ENCODE measurements at places on chromosomes 1 and 21.

DNA sequence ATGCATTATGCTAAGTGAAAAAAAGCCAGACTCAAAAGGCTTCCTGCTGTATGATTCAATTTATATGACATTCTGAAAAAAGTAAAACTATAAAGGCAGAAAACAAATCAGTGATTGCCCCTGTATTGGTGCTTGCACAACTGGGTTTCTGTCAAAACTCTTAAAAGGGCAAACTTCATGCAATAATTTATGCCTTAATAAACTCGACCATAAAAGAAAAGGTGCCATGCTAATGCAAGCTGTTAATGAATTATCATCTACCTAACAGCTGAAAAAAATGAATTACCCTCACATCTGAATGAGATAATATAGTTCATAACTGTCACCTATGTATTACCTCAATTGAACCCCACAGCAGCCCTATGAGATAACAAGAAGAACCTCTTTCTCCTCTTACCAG, 120.8 kb upstream of the ATP1A1 start:
- no peak for DNase-seq

GRCh38 chr1:68379085-68379478, 70.7 kb downstream of the RPE65 start:
- no peak for DNase-seq

DNA sequence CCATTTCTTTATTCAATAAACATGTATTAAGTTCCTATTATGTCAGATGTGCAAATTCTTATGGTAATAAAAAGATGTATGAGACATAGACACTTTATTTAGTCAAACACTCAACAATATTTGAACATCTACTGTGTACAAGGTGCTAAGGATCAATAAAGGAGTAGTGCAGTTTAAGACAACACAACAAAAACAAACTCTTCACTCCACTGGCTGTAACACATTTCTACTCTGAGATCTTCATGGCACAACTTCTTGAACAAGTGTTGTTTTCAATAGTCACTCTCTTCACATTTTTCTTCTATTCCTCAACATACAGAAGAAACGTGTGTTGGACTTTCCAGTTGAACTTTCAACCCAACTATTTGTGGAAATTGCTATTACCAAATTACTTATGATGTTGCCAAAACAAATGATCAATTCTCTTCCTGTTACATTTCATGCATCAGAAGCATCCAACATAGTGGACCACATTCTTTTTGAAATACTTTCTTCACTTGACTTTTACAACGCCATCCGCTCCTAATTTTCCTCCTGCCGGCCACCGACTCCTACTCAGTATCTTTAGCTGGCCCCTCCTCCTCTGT, 25.4 kb downstream of the HSD3B1 start:
- DNase-seq, result no peak

DNA sequence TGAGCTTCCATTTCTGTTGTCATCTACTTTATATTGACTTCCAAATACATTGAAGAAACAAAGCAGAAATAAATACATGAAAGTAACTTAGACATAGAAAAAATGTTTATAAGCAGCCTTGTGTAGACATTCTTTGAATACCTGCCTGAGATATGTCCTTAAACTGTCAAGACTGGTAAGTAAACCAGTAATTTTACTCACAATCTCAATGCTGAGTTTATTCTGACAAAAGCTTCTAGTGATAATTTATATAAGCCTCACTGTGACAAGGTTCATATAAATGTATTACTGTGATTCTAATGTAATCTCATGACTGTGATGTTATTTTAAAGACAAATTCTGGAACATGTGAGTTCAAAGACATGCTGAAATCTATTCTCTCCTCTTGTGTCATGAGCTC, 516.7 kb upstream of the B3GALT2 start:
- DNase-seq, result no peak

GRCh38 chr1:230591678-230592077, 50.6 kb upstream of the COG2 start:
- DNase-seq, result no peak

- DNase-seq, result peak; percentile 80
These were observed 7.0 kb upstream of the TRIT1 start for GRCh38 chr1:39890273-39890672.

GRCh38 chr1:2930913-2931723, 90.1 kb upstream of the ACTRT2 start:
- no peak for DNase-seq

DNA sequence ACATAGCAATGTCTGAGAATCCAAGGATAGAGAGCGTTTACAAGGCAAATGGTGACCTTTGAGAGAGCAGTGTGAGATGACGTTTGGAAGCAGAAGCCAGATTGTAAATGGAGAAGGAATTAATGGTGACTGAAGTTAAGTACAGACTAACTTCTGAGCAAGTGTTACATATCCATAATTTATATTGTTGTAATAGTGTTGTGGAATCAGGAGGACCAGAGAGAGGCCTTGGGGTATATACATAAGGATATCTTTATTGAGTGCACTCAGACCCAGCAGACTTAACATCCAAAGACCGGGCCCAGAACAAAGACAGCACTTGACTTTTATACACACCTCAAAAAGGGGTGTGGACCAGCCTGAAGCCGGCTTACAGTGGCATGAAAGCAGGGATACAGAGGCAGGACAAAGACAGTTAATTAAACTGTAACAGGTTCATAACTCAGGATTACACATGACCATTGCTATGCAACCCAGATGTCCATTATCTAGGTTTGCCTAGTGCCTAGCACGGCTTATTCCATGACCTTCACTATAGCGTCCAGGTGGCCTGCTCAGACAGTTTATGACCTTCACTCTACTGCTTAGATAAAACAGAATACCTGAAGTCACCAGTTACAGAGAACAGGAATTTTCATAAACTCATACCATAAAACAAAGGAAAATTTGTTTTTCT, 2.7 kb upstream of the MGST3 start:
- no peak for DNase-seq

- no peak for DNase-seq
These were observed 38.0 kb upstream of the HLX start for GRCh38 chr1:220841293-220841692.

DNA sequence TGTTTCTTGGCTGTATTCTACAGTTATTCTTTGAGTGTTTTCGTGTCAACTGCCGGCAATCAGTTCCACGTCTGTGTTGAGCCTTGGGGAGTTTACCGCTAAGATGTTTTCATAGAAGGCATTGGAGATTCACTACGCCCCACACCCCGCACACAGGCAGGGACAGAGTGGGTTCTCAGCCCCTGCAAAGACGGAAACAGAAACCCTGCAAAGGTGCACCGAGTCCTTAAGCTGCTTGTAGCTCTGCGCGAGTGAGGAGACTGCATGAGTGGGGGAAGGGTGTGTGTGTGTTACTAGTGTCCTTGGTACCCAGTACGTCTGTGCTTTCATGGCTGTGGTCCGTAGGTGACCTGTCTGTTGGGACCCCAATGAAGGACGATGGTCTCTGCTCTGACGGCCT, 1.9 kb downstream of the LHX4 start:
- DNase-seq, result no peak

DNA sequence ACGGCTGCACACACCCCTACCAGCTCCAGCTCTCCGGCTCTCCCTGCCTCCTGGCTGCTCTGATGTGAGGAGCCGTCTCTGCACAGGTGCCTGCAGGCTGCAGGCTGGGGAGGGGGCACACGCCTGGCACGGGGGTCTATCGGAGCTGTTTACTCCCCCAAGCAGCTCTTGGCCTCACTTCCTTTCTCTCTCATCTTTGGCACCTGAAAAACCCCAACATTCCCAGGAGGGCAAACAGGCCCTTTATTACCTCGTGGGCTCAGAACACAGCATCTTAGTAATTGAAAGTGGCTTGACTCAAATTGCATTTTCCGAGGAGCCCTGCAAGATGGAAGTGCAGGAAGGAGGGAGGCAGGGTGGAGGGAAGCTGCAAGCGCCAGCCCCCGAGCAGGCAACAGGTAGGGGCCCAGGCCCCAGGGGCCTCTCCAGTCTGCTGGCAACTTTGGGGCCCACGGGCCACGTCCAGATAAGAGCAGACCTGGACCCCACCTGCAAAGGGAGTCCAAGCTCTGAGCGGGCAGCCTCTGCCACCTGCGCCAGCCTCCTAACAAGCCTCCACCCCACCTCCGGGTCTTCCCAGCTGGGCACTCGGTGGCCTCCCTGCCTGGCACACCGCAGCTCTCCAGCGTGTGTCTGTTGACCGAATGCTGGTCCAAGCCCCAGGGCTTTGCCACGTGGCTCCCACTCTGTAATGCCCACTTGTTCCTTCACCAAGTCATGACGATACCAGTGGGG, 263.6 kb upstream of the VAMP3 start:
- no peak for DNase-seq

GRCh38 chr1:212482637-212483441, 50.1 kb downstream of the NENF start:
- DNase-seq, result no peak

DNA sequence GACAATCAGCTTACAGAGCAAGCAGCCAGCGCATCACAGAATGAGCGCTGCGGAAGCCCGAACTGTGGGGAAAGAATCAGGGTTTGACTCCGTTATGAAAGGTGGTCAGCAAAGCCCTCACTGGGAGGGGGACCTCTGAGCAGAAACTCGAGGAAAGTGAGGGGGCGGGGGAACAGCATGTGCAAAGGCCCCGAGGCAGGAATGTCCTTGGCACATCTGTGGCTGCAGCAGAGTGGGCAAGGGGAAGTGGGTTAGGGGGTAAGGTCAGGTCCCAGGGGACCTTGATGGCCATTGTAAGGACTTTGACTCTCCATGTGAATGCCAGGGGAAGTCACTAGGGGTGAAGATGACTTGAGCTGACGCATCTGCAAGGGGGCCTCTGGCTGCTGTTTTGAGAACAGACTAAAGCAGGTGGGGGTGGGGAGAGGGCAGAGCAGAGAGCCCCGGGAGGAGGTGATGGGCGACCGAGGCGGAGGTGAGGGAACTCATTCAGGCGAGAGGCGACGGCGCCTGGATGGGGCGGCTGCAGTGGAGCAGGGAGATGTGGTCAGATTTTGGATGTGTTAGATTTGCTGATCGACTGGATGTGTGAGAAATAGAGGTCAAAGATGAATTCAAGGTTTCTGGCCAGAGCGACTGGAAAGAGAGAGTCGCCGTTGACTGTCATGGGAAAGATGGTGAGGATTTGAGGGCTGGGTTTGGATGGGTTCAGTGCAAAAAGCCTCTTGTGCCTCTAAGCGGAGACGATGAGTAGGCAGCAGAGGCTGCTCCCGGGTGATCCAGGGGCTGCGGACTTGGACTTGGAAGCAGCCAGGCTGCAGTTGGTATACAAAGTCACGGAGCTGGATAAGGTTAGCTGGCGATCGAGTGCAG, 108.0 kb upstream of the ZBTB40 start:
- DNase-seq, result no peak

- no peak for DNase-seq
These were observed 245.9 kb upstream of the SGIP1 start for GRCh38 chr1:66288048-66288447.

DNA sequence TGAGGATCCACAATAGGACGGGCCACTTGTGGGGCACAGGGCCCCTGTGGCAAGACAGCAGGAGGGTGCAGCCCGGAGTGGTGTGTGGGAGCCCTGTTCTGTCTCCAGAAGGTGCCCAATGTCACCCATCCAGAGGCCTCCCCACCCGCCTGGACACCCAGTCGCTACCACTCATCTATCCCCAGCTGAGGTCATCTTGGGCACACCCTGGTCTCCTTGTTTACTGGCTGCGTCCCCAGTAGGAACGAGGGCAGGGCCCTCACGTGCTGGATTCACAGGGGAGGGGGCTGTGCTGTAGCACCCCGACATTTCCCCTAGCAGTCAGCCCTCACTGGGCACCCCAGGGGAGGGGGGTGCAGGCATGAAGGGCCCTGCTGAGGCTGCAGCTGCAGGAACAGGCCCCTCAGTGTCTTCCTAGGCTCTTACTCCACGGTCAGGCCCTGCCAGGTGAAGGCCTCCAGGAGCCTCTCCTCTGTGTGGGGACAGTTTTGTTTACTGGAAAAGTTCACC, 2.3 kb upstream of the TNNT2 start:
- no peak for DNase-seq

- DNase-seq, result no peak
These were observed 349.0 kb downstream of the SIPA1L2 start for GRCh38 chr1:232280910-232281309.

GRCh38 chr1:8340448-8340847, 22.5 kb downstream of the SLC45A1 start:
- no peak for DNase-seq

- no peak for DNase-seq
These were observed 42.4 kb downstream of the URB1 start for GRCh38 chr21:32350211-32350980.

All from KBM-7 (cell line).